ENCODE measurements at places on chromosomes 7 and 10. TPM values are rescaled to one million over a fixed set of nuclear protein-coding genes. Genes with fewer than 3 reads are reported as not detected.

DNA sequence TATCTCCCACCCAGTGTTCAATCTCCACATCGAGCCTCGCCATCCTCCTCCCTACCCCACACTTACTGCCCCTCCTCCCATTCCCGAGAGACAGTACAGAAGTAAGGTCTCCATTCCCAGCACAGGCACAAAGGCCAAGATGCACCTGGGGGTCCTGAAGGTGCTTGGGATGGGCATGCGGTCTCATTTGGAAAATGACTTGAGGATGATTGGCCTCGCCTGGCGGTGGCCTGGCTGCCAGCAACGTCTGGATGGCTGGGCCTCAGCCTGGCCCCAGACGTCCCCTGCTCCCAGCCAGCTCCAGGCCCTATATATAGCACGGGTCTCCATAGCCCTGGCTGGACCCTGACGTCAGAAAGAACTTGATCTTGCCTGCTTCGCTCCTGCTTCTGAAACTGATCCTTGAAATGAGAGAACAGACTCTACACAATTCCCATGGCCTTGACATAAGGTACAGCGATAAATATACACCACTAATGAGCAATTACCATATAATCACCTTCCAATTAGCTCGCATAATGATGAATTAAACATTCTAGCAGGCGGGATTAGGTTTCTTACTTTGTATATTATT lies 11.8 kb downstream of the EMX2 start:
- H3K27ac ChIP-seq, result no peak overlapping the region
- peaks cover 12% of the 10 kb centered on the region for H3K4me1 ChIP-seq
- no peak for DNase-seq

DNA sequence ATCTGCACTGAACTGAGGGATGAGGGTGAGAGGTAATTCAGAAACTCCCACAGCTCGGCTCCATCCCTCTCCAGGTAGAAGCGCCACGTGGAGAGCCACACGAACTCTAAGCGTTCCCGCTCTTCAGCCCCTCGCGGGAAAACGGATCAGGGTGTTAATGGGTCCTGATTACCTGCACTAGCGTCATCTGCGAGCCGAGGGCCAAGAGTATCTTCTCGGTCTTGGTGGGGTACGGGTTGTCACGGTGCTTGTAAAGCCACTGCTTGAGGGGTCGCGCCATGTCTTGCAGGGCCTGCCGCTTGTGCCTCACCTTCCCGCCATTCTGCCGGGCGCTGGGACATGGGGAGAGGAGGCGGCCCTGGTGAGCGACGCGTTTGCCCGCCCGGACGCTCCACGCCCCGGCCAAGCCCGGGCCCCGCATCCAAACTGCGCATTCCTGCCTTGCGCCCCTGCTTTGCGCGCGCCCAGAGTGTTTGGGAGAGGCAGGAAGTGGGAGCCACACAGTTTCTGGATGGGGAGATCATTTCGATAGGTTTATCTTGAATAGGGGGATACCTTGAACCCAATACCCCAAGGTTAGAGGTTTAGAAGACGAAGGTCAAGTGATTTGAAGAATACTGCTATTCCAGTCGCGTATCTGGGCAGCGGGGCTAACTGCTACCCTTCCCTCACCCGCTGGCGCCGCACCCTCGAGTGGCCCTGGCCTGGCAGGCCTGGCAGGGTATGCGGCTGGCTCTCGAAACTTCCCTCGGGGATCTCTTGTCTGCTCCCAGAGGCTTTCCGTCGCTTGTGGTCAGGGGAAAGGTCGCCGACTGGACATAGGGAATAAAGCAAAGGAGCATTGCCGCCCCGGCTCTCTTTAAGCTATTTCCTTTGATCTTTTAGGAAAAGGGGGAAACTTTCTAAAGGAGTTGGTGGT lies 4.2 kb downstream of the MKX start:
- peaks cover 70% of the 10 kb centered on the region for H3K27me3 ChIP-seq
- peaks cover 33% of the 10 kb centered on the region for H3K4me1 ChIP-seq
- peak overlapping the region; percentile 56 for H3K4me3 ChIP-seq

GRCh38 chr10:126950401-126951105 lies 45.3 kb downstream of the DOCK1 start:
- H3K27ac ChIP-seq, result no peak overlapping the region
- no peaks in the 10 kb centered on the region for H3K4me1 ChIP-seq
- H3K27me3 ChIP-seq, result no peaks in the 10 kb centered on the region
- H3K4me3 ChIP-seq, result no peak overlapping the region
- no peaks in the 10 kb centered on the region for H3K36me3 ChIP-seq

GRCh38 chr7:139658908-139659675 lies 118.7 kb downstream of the HIPK2 start:
- no peaks in the 10 kb centered on the region for H3K27me3 ChIP-seq
- H3K27ac ChIP-seq, result no peak overlapping the region
- no peak for DNase-seq
- peaks cover 21% of the 10 kb centered on the region for H3K4me1 ChIP-seq
- H3K4me3 ChIP-seq, result no peak overlapping the region
- H3K36me3 ChIP-seq, result peaks cover 14% of the 10 kb centered on the region

GRCh38 chr10:77586719-77587415 lies 50.7 kb downstream of the KCNMA1 start:
- H3K27ac ChIP-seq, result no peak overlapping the region
- DNase-seq, result no peak
- no peaks in the 10 kb centered on the region for H3K27me3 ChIP-seq
- H3K4me3 ChIP-seq, result no peak overlapping the region
- H3K36me3 ChIP-seq, result no peaks in the 10 kb centered on the region
- H3K4me1 ChIP-seq, result peaks cover 17% of the 10 kb centered on the region

DNA sequence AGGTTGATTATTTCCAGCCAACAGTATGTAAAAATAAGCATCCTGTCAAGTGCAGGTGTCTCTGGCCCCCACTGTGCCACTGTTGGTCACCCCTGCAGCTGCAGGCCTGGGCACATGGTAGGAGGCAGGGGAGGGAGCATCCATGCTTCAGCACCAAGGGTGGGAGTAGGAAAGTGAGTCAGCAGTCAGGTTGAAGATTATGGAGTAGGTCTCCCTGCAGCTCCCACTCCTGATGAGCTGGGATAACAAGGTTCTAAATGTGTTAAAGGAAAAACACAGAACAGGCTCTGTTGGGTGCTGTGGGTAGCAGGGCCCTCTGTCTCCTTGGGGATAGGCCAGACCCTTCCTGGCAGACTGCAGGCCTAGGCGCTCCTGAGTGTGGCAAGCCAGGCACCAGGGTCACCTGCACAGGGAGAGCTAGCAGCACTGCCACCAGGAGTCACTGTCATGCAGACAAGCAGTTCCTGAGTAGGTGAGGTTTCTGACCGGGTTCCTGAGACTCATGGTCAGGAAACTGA lies 59.3 kb downstream of the NUDCD3 start:
- peaks cover 8% of the 10 kb centered on the region for H3K4me1 ChIP-seq
- H3K27ac ChIP-seq, result no peak overlapping the region
- H3K4me3 ChIP-seq, result no peak overlapping the region
- peaks cover 20% of the 10 kb centered on the region for H3K36me3 ChIP-seq
- peak; percentile 32 for DNase-seq

- H3K4me3 ChIP-seq, result no peak overlapping the region
- H3K4me1 ChIP-seq, result no peaks in the 10 kb centered on the region
- H3K27ac ChIP-seq, result no peak overlapping the region
- H3K27me3 ChIP-seq, result no peaks in the 10 kb centered on the region
- H3K36me3 ChIP-seq, result no peaks in the 10 kb centered on the region
Measured at GRCh38 chr7:47196106-47196645, 385.7 kb downstream of the TNS3 start.

- H3K27ac ChIP-seq, result no peak overlapping the region
- H3K36me3 ChIP-seq, result peaks cover 3% of the 10 kb centered on the region
- peak overlapping the region; percentile 37 for H3K4me3 ChIP-seq
- peak; percentile 61 for DNase-seq
- H3K27me3 ChIP-seq, result peaks cover 41% of the 10 kb centered on the region
- H3K4me1 ChIP-seq, result peaks cover 52% of the 10 kb centered on the region
Measured at GRCh38 chr10:101062232-101063049, 652 bp downstream of the KAZALD1 start.

SVOPL gene
- not detected for total RNA-seq

TDRD1 gene
- 0.40 TPM for total RNA-seq

SLC16A12 gene
- total RNA-seq, result not detected

EPO gene
- not detected for total RNA-seq

All from activated CD4-positive, alpha-beta memory T cell treated with anti-CD3 and anti-CD28 coated beads, Interleukin-2, amount 10 ng/mL, durations not matched to agents 7 days and 5 days (primary cell).